Left ventricle myocardium inferior (tissue), 1 donor: ENCODE measurements at places on chromosomes 3 and 15.
A peak's percentile ranks its signal among the peaks of the same experiment; 100 is the strongest.

DNA sequence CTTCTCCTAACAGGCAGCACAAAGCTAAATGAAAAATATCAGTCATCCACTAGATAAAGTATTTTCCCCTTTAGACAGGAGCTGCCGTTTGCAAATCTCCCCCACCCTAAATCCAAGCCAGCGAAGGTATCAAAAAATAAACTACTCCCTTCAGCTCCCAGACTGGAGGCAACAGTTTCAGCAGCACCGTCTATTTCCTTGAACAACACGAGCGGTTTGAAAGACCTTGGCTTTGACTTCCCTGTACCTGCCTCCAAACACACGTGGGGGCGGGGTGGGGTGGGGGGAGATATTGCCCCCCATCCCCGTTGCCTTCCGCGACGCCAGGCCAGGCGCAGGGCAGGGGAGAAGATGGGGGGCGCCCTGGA, 832 bp upstream of the CACNA1D start:
- no peak for DNase-seq

DNA sequence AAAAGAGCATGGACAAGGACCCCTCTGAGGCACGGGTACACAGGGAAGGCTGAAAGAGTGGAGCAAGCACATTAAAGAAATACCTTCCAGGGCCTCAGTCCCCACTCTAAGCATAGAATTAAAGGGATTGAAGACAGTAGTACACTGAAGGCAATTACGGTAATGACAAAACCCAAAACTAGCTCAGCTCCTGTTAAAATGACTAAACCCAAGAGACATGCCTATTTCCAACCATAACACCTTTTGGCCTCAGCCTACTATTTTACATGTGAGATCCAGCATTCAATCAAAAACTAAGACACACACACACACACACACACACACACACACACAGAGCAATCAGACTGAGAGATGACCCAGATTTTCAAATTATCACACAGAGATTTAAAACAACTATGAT, 19.8 kb downstream of the MAP4 start:
- no peak for DNase-seq

DNA sequence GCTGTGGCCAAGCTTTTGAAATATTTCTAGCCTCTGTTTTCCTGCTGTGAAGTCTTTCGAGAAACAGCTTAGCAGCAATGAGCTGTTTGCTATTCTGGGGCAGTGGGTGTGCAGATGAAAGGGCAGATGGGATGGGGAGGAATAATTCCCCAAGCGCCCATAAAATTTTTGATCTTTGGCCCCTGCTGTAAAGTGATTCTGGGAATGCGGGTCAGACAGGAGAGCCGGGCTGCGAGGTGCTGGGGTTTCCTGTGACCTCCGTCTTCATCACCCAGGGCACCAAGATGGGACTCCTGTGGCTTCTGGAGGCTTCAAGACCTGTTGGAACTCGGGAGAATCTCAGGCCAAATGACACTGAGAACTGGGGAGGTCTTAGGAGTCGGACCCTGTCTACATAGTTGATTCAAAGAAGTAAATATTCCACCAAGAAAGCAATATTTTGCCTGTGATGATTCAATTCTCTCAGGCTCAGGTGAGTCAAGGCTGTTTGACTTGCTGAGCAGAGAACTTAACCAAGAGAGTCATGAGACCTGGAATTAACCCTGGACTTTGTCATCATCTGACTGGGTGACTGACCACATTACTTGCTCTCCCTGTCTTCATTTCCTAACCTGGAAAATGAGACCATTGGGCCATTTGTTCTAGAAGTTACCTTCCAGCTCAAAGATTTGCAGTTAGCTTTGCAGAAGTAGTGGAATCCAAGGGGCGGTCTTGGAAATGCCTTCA, 86.4 kb downstream of the POLR2M start:
- no peak for DNase-seq

- no peak for DNase-seq
Measured at GRCh38 chr15:44099671-44100070, 95.4 kb downstream of the FRMD5 start.

GRCh38 chr3:136995652-136996051, 37.9 kb downstream of the IL20RB start:
- DNase-seq: no peak

GRCh38 chr3:28980631-28981030, 300.2 kb upstream of the RBMS3 start:
- DNase-seq: no peak

- peak; percentile 55 for DNase-seq
Measured at GRCh38 chr3:11434017-11434526, 161.9 kb downstream of the ATG7 start.

DNA sequence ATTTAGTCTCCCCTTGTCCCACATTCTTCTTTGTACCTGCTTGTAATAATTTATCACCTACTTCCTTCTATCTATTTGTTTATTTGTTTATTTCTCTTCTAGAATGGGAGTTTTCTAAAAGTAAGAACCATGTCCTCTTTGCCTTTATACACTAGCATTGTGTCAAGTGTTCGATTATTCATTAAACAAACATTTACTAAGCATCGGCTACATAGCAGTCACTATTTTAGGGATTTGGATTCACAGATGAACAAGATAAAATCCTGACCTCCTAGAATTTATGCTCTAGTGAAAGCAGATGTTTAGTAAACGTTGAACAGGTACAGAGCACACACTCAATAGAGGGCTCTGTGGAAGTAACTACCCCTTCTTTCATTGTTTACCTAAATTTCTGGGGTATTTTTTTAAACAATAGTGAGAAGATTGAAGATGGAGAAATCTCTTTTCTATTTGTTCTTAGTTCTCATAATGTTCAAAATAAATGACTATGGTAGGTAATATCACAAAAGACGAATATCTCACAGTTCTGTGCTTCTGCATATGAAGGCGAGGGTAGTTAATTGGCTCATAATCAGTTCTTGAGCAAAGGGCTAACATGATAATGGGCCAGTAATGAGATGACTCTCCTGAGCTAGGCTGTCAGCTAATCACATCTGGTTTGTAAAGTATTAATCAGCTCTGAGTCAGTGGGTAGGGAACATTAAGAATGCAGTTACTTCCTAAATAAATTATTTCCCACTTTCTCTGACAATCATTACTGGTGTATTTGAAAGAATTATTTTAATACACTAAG, 111.9 kb downstream of the SLC9A9 start:
- no peak for DNase-seq

- no peak for DNase-seq
Measured at GRCh38 chr3:132981719-132982118, 56.5 kb upstream of the TMEM108 start.

DNA sequence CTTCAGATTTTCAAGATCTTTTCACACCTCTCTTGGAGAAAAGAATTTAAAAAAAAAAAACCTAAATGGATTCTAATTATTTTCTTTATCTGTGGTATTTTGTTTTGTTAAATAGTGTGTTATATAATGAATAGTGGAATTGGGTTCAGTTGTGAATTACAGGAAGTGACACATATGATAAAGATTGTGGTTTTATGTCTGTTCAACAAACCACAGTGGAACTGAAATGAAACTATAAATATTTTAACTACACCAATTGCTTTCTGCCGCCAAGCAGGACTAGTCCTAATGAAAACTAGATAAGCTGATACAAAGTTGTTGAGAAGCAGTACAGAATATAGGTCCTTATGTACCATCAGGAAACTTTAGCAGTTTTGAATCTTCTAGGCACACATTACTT, 121.6 kb downstream of the UBE2E2 start:
- DNase-seq: no peak

DNA sequence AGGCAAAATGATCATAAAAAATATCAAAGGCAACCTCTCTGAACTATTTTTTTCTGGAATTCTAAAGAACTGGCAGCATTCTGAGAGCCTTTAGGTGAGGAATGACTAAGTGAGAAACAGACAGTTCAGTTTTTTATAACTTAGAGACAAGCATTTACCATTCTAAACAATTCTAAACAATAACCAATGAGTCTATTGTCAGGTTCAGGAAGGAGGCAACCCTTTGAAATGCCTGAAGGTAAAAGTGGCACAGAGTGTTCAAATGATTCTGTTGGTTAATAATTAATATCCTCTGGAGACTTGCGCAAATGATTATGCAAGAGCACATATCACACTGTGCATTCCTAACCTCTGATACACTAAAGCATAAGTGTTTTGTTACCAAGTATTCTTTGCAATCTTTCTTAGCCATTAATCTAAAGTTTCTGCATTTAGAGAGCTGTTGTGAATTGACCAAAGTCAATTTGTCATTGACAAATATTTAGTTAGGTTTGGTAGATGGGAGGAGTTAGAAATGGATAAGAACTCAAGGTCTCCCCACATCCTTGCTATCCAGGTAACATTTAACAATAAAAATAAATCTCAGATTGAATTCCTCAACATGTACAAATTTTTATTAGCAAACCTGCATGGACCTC, 9.2 kb upstream of the TGFBR2 start:
- no peak for DNase-seq

- no peak for DNase-seq
Measured at GRCh38 chr3:129382366-129382765, 46.1 kb downstream of the EFCAB12 start.

DNA sequence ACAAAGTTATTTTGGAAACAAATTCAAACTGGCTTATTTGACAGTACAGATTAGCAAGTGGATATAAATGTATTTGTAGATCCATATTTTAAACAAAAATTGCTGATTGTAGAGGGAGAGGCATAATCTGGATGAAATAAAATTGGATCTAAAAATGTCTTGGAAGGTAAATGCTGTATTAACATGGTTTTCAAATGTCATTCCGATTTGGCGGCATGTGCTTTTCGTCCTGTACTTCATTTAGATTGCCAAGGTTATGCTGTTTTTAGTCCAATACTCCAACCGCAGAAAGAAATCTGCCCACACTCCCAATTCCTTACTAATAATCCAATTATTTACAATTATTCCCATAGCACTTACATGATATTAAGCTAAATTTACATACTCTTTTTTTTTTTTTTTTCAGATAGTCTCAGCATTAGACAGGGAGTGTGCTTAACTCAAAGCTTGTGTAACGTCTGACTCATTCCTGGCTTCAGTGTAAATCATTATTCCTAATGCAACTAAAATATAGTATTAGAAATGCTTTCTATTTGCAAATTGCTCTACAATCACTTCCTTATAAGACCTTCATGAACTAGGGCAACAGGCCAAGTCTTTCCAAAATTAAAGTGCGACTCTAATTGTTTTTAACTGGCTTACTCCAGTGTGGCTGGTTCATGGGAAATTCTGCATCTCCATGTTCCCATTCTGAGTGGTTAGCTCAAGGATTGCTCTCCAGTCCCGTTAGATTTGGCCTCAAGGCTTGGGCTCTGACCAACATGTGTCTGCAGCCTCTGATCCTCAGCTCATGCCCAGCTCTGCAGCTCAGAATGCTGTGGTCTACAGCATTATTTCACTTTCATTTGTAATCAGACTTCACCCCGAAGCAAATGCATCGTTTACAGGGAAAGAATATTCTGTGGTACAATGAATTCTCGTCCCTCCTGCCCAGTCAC, 103.9 kb downstream of the FBN1 start:
- DNase-seq: no peak
